RCC 7860 (cell line): ENCODE measurements at places on chromosomes 4 and X.
A peak's percentile ranks its signal among the peaks of the same experiment; 100 is the strongest.

DNA sequence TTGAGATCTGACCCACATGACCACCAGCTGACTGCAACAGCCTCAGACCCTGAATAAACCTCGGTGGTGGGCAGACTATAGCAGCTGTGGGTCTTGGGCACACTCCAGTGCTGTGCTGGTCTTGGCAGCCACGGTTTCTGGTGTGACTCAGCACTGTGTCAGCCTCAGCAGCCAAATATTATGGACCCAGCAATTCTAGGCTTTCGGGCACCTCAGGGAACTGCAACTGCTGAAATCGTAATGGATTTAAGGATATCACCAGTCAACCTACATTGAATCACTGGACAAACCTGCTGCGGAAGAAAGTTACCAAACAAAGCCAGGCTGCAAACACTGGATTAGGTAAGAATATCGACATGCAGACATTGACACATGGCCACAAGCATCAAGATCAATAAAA is 10.5 kb upstream of the UBE2NL start:
- DNase-seq: peak; percentile 67

GRCh38 chr4:39636531-39637184 is 2.0 kb downstream of the SMIM14 start:
- peak; percentile 27 for DNase-seq

DNA sequence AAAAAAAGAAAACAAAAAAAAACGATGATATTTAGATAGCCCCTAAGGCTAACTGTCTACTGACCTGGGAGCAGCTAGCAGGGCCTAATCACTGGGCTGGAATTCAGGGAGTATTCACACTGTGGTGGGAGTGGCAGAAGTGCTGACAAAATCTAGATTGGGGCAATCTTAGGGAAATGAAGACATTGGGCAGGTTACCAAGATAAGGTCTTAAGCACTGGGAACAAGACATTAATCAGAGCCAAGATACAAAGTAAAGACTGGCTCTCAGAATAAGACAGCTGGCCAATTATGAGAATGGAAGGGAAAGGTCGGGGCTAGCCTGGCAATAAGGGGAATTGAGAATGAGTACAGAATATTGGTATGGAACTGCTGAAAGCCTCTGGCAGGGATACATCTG is 100.2 kb upstream of the GRIA3 start:
- DNase-seq: no peak

DNA sequence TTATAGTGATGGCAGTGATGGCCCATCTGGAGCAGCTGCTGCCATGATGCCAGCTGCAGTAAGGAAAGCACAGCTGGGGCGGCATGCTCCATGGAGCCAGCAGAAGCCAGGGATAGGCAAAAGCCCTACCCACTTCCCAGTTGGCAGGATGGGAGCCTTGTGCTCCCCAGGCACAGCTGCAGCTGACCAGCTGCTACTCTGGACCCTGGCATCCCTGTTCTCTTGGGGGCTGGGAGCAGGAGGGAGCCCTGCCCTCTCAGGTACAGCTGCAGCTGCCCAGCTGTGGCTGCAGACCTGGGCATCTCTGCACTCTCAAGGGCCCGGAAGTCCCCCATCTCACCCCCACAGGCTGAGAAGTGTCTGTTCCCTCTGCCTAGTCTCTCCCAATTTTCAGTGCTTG is 531.9 kb downstream of the PCDH18 start:
- no peak for DNase-seq

- DNase-seq: peak; percentile 43
Observed at GRCh38 chrX:52923781-52924241, 26.7 kb downstream of the FAM156B start.

DNA sequence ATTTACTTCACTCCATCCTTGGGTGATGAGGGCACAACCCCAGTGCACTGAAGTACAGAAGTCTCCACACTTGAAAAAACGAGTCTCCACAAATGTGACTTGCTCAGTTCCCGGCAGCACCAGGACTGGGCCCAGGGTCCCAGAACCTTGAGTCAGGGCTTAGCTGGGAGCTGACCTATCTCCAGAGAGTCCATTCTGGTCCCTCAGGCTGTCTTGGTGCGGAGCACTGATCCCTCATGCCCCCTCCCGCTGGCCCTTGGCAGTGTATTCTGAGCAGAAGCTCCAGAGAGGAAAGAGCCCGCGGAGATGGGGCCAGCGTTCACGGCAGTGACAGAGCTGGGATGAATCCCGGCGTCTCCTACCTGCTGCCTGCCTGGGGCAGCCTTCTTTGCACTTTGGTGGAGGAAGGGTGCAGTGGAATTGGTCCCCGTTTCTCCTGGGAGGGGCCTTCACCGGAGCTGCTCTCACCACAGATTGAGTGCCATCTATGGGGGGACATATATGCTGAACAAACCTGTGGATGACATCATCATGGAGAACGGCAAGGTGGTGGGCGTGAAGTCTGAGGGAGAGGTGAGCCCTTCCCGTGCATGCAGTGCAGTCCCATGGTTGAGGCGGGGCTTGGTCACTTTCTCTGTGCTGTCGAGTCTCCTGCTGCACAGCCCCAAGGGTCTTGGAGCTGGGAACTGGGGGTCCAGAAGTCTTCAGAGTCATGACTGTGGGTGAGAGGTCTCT is 3.2 kb upstream of the FAM50A start:
- no peak for DNase-seq
